ENCODE measurements at places on chromosomes 7 and 10. TPM values are rescaled to one million over a fixed set of nuclear protein-coding genes. Genes with fewer than 3 reads are reported as not detected.

Gene NME8
- not detected for total RNA-seq

Gene FBXO24
- 1.9 TPM for total RNA-seq

Gene H2BK1
- 1.2 TPM for total RNA-seq

Gene HMX2
- total RNA-seq: 0.18 TPM

Gene FOXP2
- total RNA-seq: not detected

Gene CALD1
- total RNA-seq: 5.9 TPM

Gene CACNA2D1
- total RNA-seq: not detected

Gene CHAT
- not detected for total RNA-seq

Gene BLVRA
- 28.3 TPM for total RNA-seq

Gene ATG9B
- total RNA-seq: 1.1 TPM

Gene TACC2
- not detected for total RNA-seq

Data from activated naive CD4-positive, alpha-beta T cell treated with anti-CD3 and anti-CD28 coated beads, Interleukin-2, amount 50 U/mL, for 72 hours (primary cell).